ENCODE measurements at places on chromosomes 1 and 21. TPM values are rescaled to one million over a fixed set of nuclear protein-coding genes. Genes with fewer than 3 reads are reported as not detected.

- no peak for DNase-seq
- H3K36me3 ChIP-seq, result no peaks in the 10 kb centered on the region
- no peak overlapping the region for H3K27ac ChIP-seq
- H3K4me1 ChIP-seq, result no peaks in the 10 kb centered on the region
These were observed 38.2 kb downstream of the ACTN2 start for GRCh38 chr1:236724506-236724905.

GRCh38 chr1:116099379-116099778 is 11.8 kb upstream of the MAB21L3 start:
- DNase-seq, result no peak
- no peak overlapping the region for H3K27ac ChIP-seq
- no peak overlapping the region for H3K4me3 ChIP-seq
- no peaks in the 10 kb centered on the region for H3K27me3 ChIP-seq
- H3K36me3 ChIP-seq, result no peaks in the 10 kb centered on the region

DNA sequence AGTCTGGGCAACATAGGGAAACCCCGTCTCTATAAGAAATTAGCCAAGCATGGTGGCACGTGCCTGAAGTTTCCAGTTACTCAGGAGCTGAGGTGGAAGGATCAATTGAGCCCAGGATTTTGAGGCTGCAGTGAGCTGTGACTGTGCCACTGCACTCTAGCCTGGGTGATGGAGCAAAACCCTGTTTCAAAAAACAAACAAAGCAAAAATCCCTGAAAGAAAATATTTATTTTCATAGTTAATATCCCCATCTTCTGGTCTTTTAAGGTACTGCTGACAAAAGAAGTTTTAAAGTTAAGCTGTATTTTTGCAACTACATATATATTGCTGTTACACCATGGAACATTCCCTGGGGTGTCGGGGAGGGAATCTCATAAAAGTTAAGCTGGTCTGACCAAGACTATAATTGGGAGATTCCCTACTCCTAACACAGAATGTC is 26.0 kb downstream of the VAMP4 start:
- H3K36me3 ChIP-seq, result no peaks in the 10 kb centered on the region
- H3K27ac ChIP-seq, result no peak overlapping the region
- peak; percentile 82 for DNase-seq
- no peak overlapping the region for H3K4me3 ChIP-seq
- H3K27me3 ChIP-seq, result no peaks in the 10 kb centered on the region

GRCh38 chr1:15803380-15803779 is 4.1 kb downstream of the UQCRHL start:
- H3K36me3 ChIP-seq, result no peaks in the 10 kb centered on the region
- H3K4me3 ChIP-seq, result no peak overlapping the region
- DNase-seq, result peak; percentile 59
- H3K4me1 ChIP-seq, result peaks cover 46% of the 10 kb centered on the region
- no peaks in the 10 kb centered on the region for H3K27me3 ChIP-seq

GRCh38 chr1:236144033-236144432 is 1.7 kb downstream of the GPR137B start:
- H3K27me3 ChIP-seq, result no peaks in the 10 kb centered on the region
- no peak for DNase-seq
- H3K4me3 ChIP-seq, result peak overlapping the region; percentile 12

DNA sequence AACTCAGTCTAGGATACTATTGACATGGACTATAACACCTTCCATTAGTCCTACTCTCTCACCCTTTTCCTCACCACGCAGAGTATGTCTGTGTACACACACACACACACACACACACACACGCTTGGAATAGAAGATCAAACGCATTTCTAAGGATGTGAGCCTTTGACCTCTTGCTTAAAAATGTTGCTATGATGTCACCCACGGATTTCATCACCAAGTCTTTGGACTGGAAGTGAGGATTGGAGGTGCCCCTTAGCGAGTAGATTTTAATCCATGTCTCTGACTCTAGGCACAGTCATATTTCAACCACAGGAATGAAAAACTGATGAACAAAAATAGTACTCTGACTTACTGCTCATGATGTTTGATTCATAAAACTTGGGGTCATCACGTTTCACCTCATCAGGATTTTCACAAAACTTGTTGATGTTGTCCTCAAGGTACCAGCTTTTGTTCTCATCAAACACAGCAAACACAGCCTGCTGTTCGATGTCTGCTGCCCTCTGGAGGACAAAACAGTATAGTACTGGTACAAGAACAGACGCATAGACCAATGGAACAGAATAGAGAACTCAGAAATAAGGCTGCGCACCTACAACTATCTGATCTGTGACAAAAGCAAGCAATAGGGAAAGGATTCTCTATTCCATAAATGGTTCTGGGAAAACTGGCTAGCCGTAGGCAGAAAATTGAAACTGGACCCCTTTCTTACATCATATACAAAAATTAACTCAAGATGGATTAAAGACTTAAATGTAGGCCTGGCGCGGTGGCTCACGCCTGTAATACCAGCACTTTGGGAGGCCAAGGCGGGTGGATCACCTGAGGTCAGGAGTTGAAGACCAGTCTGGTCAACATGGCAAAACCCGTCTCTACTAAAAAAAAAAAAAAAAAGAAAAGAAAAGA is 39.9 kb downstream of the F5 start:
- no peak overlapping the region for H3K27ac ChIP-seq
- H3K36me3 ChIP-seq, result no peaks in the 10 kb centered on the region
- no peak overlapping the region for H3K4me3 ChIP-seq
- H3K4me1 ChIP-seq, result no peaks in the 10 kb centered on the region
- DNase-seq, result peak; percentile 90
- H3K27me3 ChIP-seq, result no peaks in the 10 kb centered on the region

DNA sequence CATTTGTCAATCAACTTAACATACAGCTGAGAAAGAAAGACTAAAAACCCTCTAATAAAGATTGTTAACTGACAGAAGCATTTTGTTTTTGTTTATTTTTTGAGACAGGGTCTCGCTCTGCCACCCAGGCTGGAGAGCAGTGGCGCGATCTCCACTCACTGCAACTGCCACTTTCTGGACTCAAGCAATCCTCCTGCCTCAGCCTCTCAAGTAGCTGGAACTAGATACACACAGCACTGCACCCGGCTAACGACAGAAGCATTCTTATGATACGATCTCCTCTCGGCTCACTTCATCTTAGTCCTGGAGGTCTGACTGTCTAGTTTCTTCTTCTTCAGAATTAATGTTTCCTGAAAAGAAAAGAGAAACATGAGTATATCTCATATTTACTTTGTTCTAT is 23.5 kb downstream of the RSPH1 start:
- no peaks in the 10 kb centered on the region for H3K36me3 ChIP-seq
- no peak overlapping the region for H3K4me3 ChIP-seq
- DNase-seq, result no peak
- H3K4me1 ChIP-seq, result peaks cover 37% of the 10 kb centered on the region

DNA sequence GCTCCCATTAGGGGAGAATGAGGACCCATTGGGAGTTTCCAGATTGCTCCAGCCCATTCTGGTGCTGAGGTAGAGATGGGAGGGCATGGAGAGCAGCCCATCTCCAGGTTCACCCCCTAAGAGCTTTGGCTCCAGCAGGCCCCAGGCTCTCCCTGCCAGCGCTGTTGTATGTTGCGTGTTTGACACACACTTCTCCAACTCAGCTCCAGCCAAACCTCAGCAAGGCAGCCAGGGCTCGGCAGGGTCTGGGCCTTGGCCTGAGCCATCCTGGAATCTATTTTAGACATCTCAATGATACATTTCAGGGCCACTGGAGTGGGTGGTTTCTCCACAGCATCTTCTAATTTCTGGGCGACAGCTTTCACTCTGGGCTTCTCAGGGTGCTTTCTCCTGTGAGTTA is 117.0 kb downstream of the NAV1 start:
- H3K27me3 ChIP-seq, result no peaks in the 10 kb centered on the region
- DNase-seq, result no peak
- no peak overlapping the region for H3K4me3 ChIP-seq
- no peaks in the 10 kb centered on the region for H3K4me1 ChIP-seq
- no peak overlapping the region for H3K27ac ChIP-seq

GRCh38 chr1:24190983-24191461 is 3.9 kb upstream of the IFNLR1 start:
- H3K27ac ChIP-seq, result peak overlapping the region; percentile 91
- DNase-seq, result no peak
- H3K36me3 ChIP-seq, result no peaks in the 10 kb centered on the region
- no peak overlapping the region for H3K4me3 ChIP-seq
- peaks cover 60% of the 10 kb centered on the region for H3K4me1 ChIP-seq
- H3K27me3 ChIP-seq, result no peaks in the 10 kb centered on the region

DNA sequence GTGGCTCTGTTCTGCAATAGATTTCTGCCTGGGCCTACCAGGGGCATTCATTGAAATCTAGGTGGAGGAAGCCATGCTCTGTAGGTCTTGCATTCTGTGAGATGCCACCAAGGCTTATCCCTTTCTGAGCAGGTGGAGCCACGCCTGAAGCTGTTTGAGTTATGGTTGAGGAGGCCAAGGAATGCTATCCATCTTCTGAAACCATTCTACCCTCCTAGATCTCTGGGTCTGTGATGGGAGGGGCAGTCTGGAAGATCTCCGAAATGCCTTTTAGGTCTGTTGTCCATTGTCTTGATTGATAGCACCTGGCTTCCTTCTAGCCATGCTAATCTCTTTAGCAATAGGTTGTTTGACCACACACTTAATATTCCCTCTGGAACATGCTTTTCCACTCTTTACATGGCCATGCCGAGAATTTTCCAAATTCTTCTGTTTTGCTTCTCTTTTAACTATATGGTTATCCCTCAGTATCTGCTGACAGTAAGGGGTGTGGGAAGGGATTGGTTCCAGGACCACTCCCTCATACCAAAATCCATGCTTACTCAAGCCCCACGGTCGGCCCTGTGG is 45.2 kb downstream of the AK4 start:
- no peaks in the 10 kb centered on the region for H3K4me1 ChIP-seq
- no peak overlapping the region for H3K27ac ChIP-seq
- no peak overlapping the region for H3K4me3 ChIP-seq

- DNase-seq, result no peak
- no peak overlapping the region for H3K4me3 ChIP-seq
- no peaks in the 10 kb centered on the region for H3K36me3 ChIP-seq
- H3K4me1 ChIP-seq, result 0 out of 2 replicates have a peak, but pooled peaks cover 8% of the 10 kb centered on the region
These were observed 9.8 kb downstream of the KCNN3 start for GRCh38 chr1:154860156-154860870.

- H3K36me3 ChIP-seq, result no peaks in the 10 kb centered on the region
- no peak for DNase-seq
These were observed 84.4 kb downstream of the HSF2BP start for GRCh38 chr21:43574741-43575472.

DNA sequence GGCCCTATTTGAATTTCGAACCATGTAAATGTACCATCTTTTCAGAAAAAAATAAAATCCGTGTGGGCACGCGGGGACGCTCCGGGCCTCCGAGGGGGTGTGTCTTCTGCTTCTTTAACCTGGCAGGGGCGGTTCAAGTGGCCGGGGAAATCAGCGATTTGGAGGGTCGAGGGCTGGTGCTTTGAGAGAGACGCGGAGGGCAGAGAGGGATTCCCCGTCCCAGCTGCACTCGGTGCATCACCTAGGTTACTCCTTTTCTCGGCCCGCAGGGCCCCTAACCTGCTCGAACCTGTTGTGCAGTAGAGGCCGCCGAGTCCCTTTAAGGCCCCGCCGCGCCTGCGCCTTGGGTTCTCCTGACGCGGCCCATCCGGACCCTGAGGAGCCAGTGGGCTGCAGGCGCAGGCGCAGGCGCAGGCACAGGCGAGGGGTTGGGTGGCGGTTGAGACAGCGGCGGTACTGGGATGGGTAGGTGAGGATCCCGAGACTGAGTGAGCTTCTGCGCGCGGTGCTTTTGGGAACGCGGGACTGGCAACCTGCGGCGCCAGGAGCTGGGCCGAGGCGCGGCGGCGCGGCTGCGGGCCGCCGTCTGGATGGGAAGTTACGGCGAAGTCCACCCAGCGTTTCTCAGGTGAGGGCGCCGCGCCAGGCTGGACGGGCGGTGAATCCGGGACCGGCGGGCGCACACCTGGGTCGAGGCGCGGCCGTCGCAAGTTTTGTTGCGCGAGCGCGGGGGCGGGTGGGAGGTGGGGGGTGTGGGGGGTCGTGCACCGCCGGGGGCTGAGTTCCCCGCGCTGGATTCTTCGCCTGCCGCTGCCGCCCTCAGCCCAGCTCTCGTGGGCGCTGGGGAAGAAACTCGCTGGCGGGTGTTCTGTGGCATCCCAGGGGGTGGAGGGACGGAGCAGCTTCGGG is at the start of gene NBPF3:
Gene NBPF3, plus strand, starts transcription at position 417 of the 909 bp plus-strand sequence. CDS start 4,950 bp downstream, outside the sequence.
- peaks cover 14% of the 10 kb centered on the region for H3K4me1 ChIP-seq
- peak; percentile 93 for DNase-seq
- H3K27me3 ChIP-seq, result no peaks in the 10 kb centered on the region

GRCh38 chr21:34187935-34188334 is 114.6 kb downstream of the MRPS6 start:
- H3K4me3 ChIP-seq, result no peak overlapping the region
- H3K36me3 ChIP-seq, result no peaks in the 10 kb centered on the region
- DNase-seq, result no peak
- H3K27me3 ChIP-seq, result no peaks in the 10 kb centered on the region

- DNase-seq, result no peak
- peaks cover 34% of the 10 kb centered on the region for H3K27me3 ChIP-seq
- no peak overlapping the region for H3K4me3 ChIP-seq
- no peaks in the 10 kb centered on the region for H3K36me3 ChIP-seq
- H3K4me1 ChIP-seq, result no peaks in the 10 kb centered on the region
- no peak overlapping the region for H3K27ac ChIP-seq
These were observed 69.0 kb upstream of the SPAG17 start for GRCh38 chr1:118254001-118254400.

GRCh38 chr21:14477841-14478240 is 68.3 kb downstream of the SAMSN1 start:
- DNase-seq, result no peak
- no peak overlapping the region for H3K27ac ChIP-seq
- H3K36me3 ChIP-seq, result no peaks in the 10 kb centered on the region

GRCh38 chr21:36028127-36029069 is 31.9 kb downstream of the SETD4 start:
- H3K27me3 ChIP-seq, result no peaks in the 10 kb centered on the region
- no peaks in the 10 kb centered on the region for H3K36me3 ChIP-seq
- no peak overlapping the region for H3K27ac ChIP-seq
- H3K4me1 ChIP-seq, result no peaks in the 10 kb centered on the region

DNA sequence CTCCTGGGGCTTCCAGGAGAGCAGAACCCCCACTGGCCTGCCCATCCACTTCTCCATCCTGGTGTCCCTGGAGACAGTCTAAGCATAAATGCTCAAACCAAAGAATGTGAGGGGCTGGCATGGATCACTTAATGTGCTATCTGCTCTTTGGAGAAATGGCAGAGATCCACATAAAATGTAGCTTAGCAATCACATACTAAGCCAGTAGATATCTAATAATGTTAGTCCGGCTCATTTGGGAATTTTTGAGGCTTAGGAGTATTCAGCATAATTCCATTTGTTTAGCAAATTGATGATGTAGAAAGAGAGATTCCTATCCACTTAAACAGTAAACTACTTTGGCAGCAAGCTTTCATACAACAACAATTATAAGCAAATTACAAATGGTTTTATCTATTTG is 90.7 kb downstream of the TENT5C start:
- H3K27ac ChIP-seq, result no peak overlapping the region
- peaks cover 7% of the 10 kb centered on the region for H3K4me1 ChIP-seq
- H3K36me3 ChIP-seq, result no peaks in the 10 kb centered on the region
- DNase-seq, result no peak
- no peaks in the 10 kb centered on the region for H3K27me3 ChIP-seq
- H3K4me3 ChIP-seq, result no peak overlapping the region

LMX1A gene
- total RNA-seq, result not detected

MATN1 gene
- total RNA-seq, result 0.63 TPM

HAO2 gene
- total RNA-seq, result not detected

EPHX1 gene
- total RNA-seq, result 69.2 TPM

PLA2G5 gene
- total RNA-seq, result not detected

ACTN2 gene
- total RNA-seq, result not detected

MAP3K21 gene
- total RNA-seq, result 13.7 TPM

SPATA45 gene
- total RNA-seq, result not detected

ADGRL2 gene
- total RNA-seq, result 3.2 TPM

PRR9 gene
- total RNA-seq, result not detected

EFNA3 gene
- 23.5 TPM for total RNA-seq

CHRM3 gene
- total RNA-seq, result 3.5 TPM

BEND5 gene
- total RNA-seq, result 3.1 TPM

C1orf87 gene
- not detected for total RNA-seq

ASTN1 gene
- not detected for total RNA-seq

All from PC-3 (cell line).